ENCODE measurements at places on chromosomes 3 and 15.
A peak's percentile ranks its signal among the peaks of the same experiment; 100 is the strongest.

DNA sequence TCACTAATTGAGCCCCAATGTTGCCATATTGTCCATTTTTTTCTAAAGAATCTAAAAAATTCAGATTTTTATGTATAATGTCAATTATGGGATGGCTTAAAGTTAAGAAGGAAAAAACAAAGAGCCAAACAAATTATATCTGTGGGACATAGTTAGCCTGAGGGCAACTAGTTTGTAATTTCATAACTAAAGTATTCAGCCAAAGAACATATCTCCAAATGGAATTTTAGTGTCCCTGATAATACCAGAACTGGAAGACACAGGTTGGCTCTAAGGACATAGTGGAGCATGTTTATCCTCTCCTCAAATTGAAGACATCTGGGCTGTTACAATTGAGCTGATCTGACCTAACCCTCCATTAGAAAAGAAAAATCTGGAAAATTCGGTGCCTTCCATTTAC is 144.2 kb downstream of the IL1RAP start:
- no peak for DNase-seq

DNA sequence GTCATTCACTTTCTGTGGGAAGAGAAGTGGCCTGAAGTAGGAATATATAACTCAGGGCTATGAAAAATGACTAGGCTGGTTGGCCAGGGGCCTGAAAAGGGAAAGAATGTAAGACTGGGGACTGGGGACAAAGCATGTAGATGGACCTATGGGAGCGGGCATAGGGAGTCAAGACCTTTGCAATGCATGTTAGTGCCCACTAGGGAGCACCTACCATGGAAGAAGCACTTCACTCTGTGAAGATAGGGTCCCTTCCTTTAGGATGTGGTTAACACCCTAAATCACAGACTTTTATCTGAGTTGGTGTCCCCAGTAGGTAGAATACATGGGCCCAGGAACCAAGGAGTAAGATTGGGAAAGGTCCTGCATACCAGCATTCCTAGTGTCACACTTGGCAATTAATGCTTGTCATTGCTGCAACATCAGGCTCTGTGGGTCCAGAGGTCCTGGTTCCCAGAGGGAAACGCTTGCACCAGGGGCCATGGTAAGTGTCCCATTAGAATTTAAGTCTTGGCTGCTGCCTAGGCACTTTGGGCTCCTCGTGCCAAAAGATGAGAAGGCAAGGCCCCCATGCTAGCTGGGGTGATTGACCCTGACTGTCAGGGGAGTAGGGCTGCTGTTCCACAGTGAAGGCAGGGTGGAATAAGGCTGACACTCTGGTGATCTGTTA is 79.6 kb downstream of the CRYGS start:
- no peak for DNase-seq

DNA sequence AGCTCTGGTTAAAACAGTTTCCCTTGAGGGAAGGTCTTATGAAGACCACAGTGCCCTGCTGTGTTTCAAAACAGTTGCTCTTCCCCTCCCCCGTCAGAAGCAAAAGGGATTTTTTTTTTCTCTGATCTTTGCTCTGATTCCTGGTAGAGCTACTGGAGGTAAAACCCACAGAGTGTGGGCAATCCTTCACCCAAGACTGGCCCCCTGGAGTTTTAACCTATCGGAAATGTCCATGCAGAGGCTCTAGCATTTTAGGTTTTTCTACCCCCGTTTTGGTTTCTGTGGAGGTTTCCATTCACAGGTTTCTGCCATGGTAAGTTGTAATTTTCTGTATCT is 27.7 kb downstream of the GRM2 start:
- DNase-seq = no peak

- no peak for DNase-seq
Measured at GRCh38 chr3:38598791-38599190, 50.7 kb downstream of the SCN5A start.

DNA sequence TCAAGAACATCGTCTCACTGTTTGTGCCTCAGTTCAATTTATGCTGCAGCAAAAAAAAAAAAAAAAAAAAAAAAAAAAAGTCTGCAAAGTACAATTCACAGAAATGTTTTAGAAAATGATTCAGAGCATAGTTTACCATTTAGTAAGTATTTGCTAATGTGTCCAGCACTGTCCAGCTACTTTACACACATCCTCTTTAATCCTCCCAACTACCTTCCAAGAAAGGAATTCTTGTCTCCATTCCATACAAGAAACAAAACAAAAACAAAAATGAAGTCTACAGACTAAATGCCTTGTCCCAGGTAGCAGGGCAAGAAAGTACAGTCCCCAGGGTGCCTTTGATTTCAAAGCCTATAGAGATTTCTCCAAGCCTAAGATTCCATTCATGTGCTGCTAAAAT is 38.9 kb upstream of the SNTN start:
- no peak for DNase-seq

DNA sequence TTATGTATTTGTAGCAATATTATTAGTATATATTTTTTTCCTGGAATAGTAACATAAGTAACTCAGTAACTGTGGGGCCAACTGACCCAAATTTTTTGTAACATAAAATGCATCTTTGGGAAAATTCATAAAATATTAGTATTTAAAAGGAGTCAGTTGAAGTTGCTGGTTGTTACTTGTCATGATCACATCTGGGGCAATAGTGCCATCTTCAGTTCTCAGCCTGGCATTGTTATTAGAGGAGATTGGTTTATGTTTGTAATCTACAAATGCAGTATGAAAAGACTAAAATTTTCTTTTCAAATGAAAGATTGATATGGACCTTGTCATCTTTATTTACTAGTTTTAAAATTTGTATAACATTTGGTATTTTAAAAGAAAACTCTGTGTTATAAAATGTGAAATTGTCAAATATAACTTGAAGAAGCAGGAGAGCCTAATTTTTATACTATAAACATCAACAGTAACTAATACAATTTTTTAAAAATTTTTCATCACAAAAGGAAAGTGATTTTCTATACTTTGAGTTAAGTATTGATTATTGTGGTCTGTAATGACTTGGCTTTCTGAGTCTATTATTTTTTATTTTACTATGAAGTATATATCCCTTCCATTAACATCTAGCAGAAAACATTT is 38.8 kb upstream of the MLF1 start:
- no peak for DNase-seq

DNA sequence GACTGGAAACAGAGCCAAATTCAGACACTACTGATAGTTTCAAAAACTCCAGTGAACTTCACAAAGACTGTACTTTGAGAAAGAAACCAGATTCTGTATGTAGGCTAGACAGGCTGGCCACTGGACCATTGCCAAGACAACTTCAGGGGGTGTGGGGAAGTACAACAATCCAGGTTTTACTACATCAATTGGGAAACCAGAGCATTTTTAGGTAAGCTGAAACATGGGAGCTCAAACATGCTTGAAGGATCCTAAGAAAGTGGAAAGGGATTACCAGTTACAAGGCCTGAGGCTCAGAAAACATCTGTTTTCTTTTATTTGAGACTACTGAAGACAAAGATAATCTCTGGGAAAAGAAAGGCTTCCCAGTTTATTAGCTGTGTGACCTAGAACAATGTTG is 26.9 kb upstream of the ZNF280D start:
- DNase-seq = no peak

- DNase-seq = no peak
Measured at GRCh38 chr15:74264081-74264501, 28.0 kb downstream of the CCDC33 start.

- no peak for DNase-seq
Measured at GRCh38 chr3:12107071-12107713, 51.5 kb downstream of the TIMP4 start.

- DNase-seq = peak; percentile 67
Measured at GRCh38 chr3:171813897-171814460, 3.7 kb upstream of the PLD1 start.

GRCh38 chr3:48273594-48274211 is 32.8 kb downstream of the ZNF589 start:
- DNase-seq = peak; percentile 44

GRCh38 chr3:44955917-44956316 is 20.1 kb downstream of the ZDHHC3 start:
- DNase-seq = no peak

GRCh38 chr3:61903074-61903473 is 341.7 kb downstream of the PTPRG start:
- DNase-seq = no peak

GRCh38 chr15:43410572-43411214 is 39.8 kb downstream of the TUBGCP4 start:
- no peak for DNase-seq

DNA sequence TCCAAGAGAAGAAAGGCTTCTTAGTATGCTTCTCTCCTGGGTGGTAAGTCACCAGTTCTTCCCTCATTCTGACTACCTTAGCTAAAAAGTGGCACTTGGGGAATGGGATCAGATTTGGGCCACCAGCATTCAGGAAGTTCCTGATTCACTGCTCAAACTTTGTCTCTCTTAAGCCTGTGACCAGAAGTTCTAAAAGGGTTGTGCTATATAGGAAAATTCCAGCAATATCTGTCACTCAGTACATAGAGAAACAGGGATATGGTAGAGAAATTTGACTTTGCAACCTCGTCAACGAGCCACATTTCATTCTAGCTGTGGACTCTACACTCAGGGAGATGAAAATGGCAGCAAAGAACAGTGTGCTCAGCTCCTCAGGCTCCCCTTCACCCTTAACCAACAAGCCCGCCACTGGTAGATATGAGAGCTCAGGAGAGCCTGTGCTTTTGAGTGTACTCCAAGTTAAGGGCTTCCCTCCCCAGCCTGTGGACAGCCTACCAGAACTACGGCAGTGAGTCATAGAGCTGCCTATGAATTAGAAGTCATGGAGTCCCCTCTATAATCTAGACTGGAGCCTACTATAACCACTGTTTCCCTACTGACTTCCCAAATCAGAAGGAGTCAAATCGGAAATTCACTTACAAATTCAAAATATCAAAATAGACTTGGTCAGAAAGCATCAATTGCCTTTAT is 52.6 kb upstream of the MYO5C start:
- no peak for DNase-seq

DNA sequence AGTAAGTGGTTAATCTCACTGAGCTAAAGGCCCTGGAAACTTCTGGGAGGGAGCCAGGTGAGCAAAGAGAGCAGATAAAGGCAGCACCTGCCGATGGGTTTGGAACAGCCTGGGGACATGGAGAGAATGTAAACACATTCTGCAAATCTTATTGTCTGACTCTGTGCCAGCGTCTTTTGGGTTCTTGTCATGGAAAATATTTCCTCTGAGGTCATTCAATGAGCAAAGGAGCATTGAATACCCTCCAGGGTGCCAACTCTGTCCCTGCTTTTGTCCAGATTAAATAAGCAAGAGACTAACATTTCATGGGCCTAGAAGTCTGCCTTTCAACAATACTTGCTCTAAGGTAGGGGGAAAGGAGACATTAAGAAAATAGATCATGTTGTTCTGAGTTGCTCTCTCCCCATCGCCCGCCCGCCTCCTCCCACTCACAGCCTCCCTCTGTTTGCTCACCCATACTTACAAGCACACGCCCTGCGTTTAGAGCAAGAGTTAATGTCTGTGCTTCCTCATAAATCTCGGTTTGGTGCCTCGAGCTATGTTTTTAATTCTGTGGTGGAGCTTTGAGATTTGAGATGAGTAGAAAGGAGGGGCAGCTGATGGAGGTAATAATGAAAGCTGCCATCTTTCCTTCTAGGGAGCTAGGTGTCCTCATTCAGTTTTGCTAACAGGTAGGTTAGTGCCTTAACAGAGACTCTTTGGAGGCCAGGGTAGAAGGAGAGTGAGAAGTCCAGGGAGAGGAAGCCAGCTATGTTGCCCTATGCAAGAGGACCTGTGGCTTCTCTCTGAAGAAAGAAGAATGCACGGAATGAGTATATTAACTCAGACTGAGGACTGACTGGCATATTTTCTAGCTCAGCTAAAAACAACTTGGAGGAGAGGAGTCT is 132.9 kb downstream of the TPRG1 start:
- no peak for DNase-seq

GRCh38 chr3:125322166-125322565 is 53.0 kb downstream of the ZNF148 start:
- no peak for DNase-seq

GRCh38 chr3:133865136-133865855 is 30.4 kb downstream of the RAB6B start:
- DNase-seq = no peak

GRCh38 chr3:196995646-196996355 is 27.2 kb upstream of the PIGZ start:
- DNase-seq = no peak

- DNase-seq = no peak
Measured at GRCh38 chr3:147305533-147306250, 100.7 kb downstream of the ZIC4 start.

- DNase-seq = no peak
Measured at GRCh38 chr3:60240492-60240891, 1010.8 kb downstream of the FHIT start.

GRCh38 chr15:38696109-38696727 is 131.6 kb upstream of the RASGRP1 start:
- DNase-seq = peak; percentile 52

- DNase-seq = no peak
Measured at GRCh38 chr3:130480736-130481135, 36.2 kb upstream of the COL6A6 start.

DNA sequence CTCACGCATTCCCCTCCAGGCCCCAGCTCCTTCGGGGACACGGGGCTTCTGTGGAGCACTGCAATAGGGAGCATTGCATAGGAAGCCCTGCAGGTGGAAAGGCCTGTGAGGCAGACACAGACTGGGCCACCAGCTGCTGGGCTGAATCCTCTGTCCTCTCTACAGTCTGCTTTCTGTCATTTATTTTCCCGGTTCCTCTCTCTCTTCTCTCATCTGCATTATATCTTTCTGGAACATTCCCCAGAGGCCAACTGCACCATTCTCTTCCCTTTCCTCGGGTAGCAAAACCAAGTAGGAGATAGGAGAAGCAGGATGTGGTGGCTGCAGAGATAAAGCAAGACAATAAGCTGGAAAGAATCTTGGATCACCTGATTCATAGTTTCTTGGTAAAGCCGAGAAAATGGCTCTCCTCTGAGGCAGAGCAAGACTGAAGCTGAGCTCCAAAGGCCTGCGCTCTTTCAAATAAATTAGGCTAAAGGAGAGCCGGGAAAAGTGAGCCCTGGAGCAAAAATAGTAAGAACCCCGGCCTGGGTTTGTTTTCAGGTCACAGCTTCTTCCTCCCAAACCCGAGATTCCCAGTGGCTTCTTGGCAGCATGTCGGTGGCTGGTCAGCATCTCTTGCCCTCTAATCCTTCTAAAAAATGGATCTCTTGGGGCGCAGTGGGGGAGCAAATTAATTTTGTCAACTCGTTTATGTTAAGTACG is 5.3 kb downstream of the TM4SF4 start:
- no peak for DNase-seq

- DNase-seq = no peak
Measured at GRCh38 chr3:55654123-55654760, 167.1 kb upstream of the WNT5A start.

Data from CD4-positive, alpha-beta T cell treated with Interleukin-15 for 1 hour (primary cell).